ENCODE measurements at places on chromosomes 2 and 18.
A peak's percentile ranks its signal among the peaks of the same experiment; 100 is the strongest.

DNA sequence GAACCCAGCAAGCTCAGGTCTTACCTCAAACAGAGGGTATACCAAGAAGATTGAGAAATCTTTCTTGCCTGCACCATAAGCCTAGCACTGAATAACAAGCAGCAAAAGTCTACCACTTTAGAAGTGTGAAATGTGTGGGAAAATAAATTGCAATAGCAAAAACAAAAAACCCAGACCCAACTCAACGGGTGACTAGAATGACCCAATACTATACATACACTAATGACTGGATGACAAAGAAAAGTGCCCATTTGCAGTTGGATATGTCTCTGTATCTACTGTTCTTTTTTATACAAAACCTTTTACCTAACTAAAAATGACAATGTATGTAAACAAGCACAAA, 950.6 kb downstream of the TRIB2 start:
- DNase-seq: no peak

GRCh38 chr2:221104361-221104811, 467.7 kb downstream of the EPHA4 start:
- DNase-seq: no peak

- no peak for DNase-seq
Observed at GRCh38 chr18:46407486-46408166, 249.4 kb downstream of the LOXHD1 start.

DNA sequence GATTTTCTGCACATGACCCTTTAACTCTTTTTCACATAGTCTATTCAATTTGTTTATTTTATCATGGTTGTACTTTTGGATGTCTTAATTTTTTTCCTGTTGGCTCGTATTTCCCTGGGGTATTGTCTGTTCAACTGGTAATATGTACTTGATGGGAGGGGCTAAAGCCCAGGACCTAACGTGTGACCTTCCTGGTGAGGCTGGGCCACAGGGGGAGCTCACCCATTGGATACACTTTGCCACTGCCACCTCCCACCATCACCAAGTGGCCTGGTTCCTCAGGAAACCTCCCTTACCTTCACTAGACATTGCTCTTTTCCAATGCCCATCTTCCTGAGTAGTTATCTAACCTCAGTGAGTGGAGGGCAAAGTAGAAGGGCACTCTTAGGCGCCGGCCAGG, 143.9 kb upstream of the LTBP1 start:
- DNase-seq: no peak

GRCh38 chr2:10659898-10660568, 29.7 kb downstream of the NOL10 start:
- no peak for DNase-seq

DNA sequence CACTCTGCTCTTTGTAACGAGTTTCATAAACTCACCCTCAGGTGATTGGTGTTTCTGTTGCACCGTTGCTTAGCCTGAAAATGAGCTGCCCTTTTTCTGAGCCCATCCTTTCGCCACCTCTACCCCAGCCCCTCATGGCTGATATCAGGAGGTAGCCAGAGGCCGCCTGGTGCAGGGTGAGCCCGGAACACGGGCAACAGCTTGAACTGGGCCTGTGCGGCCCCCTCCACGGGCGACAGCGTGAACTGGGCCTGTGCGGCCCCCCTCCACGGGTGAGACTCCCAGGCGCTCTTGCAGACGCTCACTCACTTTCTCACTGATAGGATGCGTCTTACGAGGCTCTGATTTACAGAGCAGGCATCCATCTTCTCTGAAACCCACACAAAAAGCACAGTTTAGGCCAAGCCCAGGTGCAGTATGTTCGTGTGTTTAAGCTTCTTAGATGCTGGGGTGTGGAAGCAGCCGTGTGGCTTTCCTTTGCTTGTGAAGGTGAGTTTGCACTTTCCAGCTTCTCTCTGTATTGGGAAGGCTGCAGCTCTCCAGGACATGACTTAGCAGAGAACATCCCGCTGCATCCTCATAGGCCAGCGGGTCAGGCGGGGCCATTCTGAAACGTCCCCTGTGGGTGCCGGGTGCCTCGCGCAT, 83.5 kb downstream of the NFATC1 start:
- DNase-seq: no peak

DNA sequence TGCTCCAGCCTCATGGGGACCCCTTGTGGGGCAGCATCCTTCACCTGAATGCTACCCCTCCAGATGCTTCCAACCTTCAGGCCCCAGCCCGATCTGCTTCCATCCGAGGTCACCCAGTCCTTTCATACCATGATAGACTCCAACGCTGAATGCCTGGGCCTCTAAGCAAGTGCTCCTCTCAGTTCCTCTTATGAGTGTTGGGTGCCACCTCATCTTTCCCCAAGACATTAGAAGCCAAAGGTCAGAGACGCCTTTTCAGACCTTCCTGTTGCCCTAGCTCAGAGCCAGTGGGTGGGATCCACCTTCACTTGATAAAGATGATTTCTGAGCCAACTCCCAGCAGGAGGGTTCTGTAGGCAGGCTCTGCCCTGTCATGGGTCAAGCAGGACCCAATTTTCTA, 174.5 kb upstream of the MGAT5 start:
- DNase-seq: no peak

DNA sequence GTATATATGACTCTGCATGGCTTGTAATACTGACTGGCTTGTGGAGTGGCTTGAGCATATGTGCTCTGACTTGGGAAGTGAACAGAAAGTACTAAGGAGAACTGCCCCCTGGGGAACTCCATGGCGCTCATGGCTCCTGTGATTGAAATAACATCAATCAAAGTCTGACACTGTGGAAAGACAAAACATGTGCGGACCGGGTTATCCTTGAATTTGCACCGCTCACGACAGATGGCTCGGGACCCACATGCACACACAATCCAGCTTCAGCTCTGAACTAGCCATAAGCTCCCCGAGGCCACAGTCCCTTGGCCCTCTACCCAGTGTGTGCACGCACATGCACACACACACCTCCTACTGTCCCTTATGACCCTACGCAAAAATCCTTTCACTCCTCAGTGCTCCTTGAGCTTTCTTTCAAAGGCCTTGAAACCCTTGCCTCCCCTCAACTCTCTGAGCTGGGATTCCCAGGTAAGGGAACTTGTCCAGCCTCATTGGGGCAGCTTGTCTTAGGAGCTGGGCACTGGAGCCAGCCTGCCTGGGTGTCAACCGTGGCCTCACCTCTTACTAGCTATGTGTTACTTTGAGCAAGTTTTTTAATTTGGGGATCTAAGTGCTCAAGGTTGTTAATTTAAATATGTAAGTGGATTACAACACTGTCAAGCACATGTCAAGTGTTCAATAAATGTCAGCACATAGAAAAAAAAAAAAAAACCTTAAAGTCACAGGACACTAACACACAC, 43.6 kb downstream of the MRPS5 start:
- DNase-seq: no peak

DNA sequence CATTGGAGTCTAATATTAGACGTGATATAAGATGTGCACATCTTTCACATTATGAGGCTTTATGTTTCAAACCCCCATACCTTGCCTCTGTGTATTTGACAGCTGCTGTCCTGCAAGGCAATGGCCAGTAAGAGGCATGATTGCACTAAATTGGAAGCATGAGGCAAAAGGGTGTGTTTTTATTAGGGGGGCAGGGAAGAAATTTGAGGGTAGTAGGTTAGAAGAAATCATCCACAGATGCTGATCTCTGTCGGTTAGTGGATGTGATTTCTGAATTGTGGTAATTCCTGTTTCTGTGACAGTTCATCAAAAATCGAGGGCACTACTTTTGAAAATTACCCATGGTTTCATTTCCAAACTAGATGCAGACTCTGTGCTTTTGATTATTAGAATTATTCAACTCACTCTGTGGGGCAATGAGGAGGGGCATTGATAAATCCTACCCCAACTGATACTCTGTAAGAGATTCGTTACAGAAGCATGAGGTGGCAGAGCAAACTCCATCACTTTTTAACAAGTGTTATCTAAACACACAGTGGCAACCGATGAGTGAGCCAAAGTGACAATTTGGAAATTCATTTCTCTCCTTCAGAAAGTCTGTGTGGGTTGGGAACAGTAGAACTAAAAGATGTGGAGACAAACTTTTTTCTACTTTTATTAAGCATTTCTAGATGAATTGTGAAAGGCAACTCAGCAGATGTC, 453.0 kb downstream of the ARHGAP15 start:
- no peak for DNase-seq

- DNase-seq: peak; percentile 31
Observed at GRCh38 chr2:10434886-10435819, 13.0 kb downstream of the ODC1 start.

- no peak for DNase-seq
Observed at GRCh38 chr2:173079973-173080860, 4.6 kb downstream of the MAP3K20 start.

- DNase-seq: no peak
Observed at GRCh38 chr2:144890828-144891227, 370.9 kb upstream of the ZEB2 start.

- DNase-seq: no peak
Observed at GRCh38 chr2:109644571-109645275, 30.6 kb downstream of the SOWAHC start.

DNA sequence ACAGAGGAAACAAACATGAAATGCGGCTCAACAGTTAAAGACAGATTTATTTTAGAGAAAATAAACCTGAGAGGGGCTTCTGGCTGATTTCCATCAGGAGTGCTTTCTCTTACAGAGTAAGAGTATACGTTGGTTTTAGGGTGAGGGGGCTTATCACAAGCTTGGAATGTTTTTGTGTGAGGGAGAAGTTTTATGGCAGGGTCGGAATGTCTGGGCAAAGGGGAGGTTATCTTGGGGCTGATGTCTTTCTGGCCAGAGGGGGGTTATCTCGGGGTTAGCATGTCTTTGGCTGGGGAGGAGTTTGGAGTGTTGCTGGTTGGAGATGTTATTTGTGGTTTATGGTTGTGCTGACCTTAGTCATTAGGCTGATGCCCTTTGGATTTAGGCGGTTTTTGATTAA, 22.1 kb downstream of the PTRHD1 start:
- no peak for DNase-seq

GRCh38 chr2:26685989-26686839, 6.3 kb upstream of the KCNK3 start:
- DNase-seq: no peak
